ENCODE measurements at places on chromosomes 5 and 9. TPM values are rescaled to one million over a fixed set of nuclear protein-coding genes. Genes with fewer than 3 reads are reported as not detected.

The P4HA2 gene
- total RNA-seq = 51.8 TPM

The PCDHGA11 gene
- 4.4 TPM for total RNA-seq

The TUSC1 gene
- 11.8 TPM for total RNA-seq

The ATP10B gene
- not detected for total RNA-seq

The OTULIN gene
- total RNA-seq = 20.0 TPM

The BSPRY gene
- not detected for total RNA-seq

The FSTL4 gene
- total RNA-seq = not detected

The C5orf34 gene
- total RNA-seq = 4.3 TPM

The IFNB1 gene
- 0.13 TPM for total RNA-seq

The DMAC1 gene
- total RNA-seq = 22.7 TPM

The WWC1 gene
- not detected for total RNA-seq

The ZNF622 gene
- total RNA-seq = 31.0 TPM

The PCDHGA3 gene
- 0.49 TPM for total RNA-seq

The PROB1 gene
- 2.5 TPM for total RNA-seq

The MCIDAS gene
- not detected for total RNA-seq

The C9orf50 gene
- total RNA-seq = 0.47 TPM

The CAMK4 gene
- total RNA-seq = 0.34 TPM

The SLC2A8 gene
- total RNA-seq = 14.4 TPM

The INSL6 gene
- not detected for total RNA-seq

The TSSK1B gene
- not detected for total RNA-seq

The GKAP1 gene
- 1.3 TPM for total RNA-seq

The PCDHA1 gene
- not detected for total RNA-seq

The CEL gene
- 0.07 TPM for total RNA-seq

The OCLN gene
- total RNA-seq = 0.53 TPM

The LRRC19 gene
- not detected for total RNA-seq

The FOXD1 gene
- 0.05 TPM for total RNA-seq

The MEF2C gene
- 48.6 TPM for total RNA-seq

The C9 gene
- total RNA-seq = not detected

The DRD1 gene
- total RNA-seq = not detected

The SUSD1 gene
- total RNA-seq = 29.2 TPM

The SEMA6A gene
- 2.0 TPM for total RNA-seq

The DNAI1 gene
- not detected for total RNA-seq

The TMEM252 gene
- not detected for total RNA-seq

The PCDHGA9 gene
- total RNA-seq = 1.2 TPM

The NDFIP1 gene
- total RNA-seq = 53.1 TPM

The RFESD gene
- 3.1 TPM for total RNA-seq

The GDNF gene
- total RNA-seq = not detected

The ZNF879 gene
- 2.0 TPM for total RNA-seq

The ZNF883 gene
- total RNA-seq = 0.25 TPM

The SOX30 gene
- not detected for total RNA-seq

The EPB41L4A gene
- 10.6 TPM for total RNA-seq

The MOCS2 gene
- total RNA-seq = 45.8 TPM

The SLC6A19 gene
- not detected for total RNA-seq

The ESM1 gene
- 463 TPM for total RNA-seq
